ENCODE measurements at places on chromosomes 7 and 10.

GRCh38 chr10:47402641-47403301, 18.7 kb upstream of the ZNF488 start:
- DNase-seq = peak; percentile 76

- DNase-seq = no peak
Observed at GRCh38 chr7:78760620-78761355, 692.7 kb downstream of the MAGI2 start.

- peak; percentile 68 for DNase-seq
Observed at GRCh38 chr10:10798102-10798863, 219.4 kb upstream of the CELF2 start.

- no peak for DNase-seq
Observed at GRCh38 chr10:43389867-43390266, 18.4 kb downstream of the FXYD4 start.

DNA sequence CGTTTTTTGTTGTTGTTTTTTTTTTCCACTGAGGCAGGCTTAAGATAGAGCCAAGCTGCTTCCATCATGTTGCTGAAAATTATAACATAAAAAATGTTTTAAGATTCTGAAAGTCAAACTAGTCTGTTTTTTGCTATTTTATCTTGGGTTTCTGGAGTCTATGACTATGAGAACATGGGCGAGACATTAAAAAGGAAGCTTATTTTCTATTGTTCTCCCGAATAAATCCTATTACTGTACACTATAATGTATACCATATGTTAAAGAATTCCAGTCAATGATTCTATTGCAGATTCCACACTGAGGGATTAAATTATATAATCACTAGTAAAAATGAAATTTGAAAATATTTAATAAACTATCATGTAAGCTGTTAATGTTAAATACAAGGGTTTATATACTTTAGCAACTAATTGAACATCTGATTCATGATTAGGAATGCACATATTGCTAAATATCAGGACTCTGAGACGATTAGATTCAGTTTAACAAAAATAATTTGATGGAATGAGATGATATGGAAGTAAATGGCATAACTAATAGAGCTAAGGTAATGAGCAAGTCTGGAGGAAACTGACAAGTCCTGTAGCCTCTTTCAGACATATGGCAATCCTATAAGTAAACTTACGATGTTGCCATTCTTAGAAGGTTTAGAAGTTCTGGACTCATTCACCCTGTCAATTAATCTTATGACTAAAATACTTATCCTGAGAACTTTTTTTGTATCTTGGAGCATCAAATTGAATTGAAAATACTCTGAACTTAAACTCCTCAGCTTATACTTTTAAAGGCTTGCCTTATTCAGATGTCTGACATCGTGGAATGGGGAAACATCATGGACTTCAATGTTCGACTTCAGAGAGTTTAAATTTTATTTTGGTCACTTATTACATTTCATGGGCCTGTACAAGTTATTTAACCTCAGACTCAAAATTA, 294.8 kb upstream of the DGKB start:
- DNase-seq = no peak

DNA sequence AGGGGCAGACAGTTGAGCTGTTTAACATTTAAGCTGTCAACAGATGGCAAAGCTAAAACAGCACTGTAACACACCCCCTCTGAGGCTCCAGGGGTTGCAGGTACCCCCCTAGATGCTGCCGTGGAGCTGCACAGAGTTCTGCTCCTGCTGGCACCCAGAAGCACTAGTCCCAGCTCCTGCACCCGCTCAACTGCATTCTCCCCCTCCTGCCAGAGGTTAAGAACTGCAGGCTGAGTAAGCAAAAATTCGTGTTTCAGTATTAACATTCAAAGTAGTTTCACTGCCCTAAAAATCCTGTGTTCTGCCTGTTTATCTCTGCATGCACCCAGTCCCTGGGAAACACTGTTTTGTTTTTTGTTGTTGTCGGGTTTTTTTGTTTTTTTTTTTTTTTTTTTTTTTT, 790.8 kb upstream of the KCND2 start:
- DNase-seq = peak; percentile 19

GRCh38 chr10:11776080-11776479, 33.9 kb downstream of the ECHDC3 start:
- DNase-seq = no peak

DNA sequence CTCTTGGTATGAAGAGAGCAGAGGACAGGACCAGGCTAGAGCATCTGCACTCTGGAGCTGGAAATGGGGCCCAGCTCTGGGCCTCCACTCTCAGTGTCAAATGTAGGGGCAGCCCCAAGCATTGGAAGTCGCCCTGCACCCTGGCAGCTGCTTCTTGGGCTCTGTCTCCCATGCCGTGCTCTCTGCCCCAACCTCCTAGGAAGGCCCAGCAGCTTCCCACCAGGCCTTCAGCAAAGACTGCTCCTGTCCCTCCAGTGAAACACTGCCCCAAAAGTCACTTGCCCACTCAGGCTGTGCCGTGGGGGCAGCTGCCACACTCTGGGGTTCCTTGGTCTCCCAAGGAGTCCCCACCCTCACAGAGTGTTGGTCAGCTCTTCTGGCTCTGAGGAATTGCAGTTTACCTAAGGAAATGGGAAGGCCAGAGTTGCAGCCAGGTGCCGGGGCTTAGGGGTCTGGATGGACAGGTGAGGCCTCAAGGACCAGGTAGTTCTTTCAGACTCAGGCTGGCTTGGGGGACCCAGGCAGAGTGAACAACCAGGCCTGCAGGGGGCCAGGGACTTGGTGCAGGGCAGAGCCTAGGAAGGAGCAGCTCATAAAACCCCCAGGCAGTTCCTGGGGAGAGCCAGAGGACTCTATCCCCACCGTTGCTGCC, 9.4 kb upstream of the OPN4 start:
- DNase-seq = no peak

DNA sequence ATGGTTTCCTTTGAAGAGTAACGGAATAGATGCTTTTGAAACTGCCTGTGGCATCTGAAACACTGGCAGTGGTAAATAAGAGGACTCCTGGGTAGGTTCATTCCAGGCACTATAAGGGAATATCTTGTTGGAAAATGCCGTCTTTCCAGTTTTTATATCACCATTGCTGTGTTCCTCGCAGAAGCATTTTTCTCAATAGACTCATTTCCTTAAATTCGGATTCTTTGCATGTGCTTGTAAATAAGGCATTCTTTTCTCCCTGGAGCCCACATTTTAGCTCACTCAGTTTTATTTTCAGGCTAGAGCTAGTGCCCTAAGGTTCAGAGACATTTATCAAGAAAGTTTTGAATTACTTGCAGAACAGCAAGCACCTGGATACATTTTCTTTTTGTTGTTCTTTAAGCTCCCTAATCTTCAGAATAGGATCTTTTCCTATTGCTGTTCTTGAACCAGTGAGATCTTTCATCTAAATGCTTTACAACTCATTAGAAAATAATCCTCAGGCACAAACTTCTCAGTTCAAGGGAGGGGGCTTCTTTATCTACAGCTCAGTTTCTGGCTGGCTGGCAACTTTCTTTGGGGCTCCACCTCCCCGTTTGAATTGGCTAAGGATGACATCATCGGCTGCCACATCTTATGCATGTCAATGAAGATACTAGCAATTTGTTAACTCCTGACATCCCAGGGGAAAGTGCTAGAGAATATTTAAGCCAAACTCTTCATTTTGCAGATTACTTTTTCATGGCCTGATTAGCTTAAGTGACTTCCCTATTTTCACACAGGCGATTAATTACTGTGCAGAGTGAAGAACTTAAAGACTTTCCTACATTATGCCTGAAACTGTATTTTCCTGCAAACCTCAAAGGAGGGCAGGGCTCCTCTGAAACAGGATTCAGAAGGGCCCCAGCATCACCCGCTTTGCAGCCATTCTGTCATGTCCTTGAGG, 133.7 kb upstream of the RSU1 start:
- peak; percentile 71 for DNase-seq

GRCh38 chr10:93280699-93281366, 201.3 kb downstream of the MYOF start:
- DNase-seq = no peak

- DNase-seq = no peak
Observed at GRCh38 chr7:134021836-134022235, 105.3 kb upstream of the LRGUK start.

DNA sequence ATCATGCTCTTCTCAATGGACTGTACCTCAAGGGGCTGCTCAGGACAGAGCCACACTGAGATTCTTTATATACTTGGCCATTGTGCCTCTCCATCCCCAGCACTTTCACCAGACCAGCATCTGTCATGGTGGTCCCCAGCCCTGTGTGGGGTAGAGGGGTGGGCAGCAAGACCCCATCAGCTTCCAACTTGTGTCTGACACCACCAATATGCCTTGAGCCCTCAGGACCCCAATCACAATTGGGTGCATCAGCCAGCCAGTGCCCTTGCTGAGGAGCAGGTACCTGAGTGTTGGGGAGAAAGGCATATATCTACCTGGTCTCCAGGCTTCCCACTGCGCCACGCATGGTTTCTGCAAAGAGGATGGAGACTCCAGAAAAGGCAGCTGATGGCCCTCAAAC, 56.3 kb downstream of the GRID1 start:
- DNase-seq = peak; percentile 12

DNA sequence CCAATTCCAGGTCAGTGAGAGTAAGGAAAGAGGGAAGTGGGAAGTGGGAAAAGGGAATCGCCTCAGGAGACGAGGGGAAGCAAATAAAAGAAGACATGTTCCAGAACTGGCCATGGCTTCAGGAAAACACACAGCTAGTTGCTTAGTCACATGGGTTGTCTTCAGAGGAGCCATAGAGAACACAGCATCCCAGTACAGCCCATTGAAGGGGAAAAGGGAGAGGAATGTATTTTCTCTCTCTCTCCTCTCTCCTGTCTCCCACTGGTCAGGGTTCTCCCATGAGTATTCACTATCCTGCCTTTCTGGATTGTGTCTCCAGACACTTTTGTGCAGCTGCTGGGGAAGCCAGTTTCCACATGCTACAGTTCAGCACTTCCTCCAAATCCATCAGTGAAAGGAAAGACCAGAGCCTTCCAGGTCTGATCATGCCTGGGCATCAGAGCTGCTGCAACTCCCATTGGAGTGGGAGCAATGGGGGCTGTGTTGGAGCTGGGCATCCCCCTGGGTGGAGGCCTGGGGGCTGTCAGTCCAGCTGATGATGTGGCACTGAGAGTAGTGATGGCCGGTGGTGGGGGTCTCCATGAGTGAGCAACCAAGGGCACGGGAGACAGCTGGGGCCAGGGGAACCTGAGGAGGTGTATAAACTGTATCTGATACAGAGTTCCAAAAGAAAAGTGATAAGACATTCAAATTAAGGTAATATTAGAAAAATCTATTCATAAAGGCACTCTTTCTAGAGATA, 38.6 kb downstream of the MAP3K8 start:
- DNase-seq = no peak

DNA sequence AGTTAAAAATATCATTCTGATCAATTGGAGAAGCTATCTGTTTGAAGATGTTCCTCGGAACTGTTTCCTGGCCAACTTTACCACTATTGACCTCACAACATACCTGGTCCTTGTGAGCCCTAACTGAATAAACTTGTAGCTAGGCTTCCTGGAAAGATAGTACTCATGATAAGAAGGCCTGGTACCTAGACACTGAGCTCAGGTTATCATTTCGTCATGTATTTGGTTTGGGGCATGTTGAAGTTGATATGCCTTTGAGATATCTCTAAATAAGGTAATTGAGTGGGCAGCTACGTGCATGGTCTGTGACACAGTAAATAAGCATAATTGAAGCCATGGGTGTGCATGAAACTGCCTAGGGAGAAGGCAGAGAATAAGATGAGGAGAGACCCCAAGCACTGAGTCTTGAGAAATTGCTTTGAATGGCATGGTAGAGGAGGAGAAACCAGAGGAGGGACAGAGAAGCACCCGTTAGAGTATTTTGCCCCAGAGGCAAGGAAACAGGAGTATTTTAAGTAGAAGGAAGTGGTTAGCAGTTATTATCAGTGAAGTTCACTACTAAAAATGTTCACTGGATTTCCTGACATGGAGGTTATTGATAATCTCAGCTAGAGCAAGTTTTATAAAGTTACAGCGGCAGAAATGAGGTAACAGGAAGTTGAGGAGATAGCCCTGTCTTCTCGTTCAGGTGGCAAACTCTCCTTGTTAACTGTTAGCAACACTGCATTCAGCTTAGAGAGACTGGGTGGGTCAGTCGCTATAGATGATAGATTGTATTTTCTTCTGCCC, 55.6 kb downstream of the CC2D2B start:
- no peak for DNase-seq

- DNase-seq = no peak
Observed at GRCh38 chr7:27834179-27834921, 94.4 kb downstream of the TAX1BP1 start.

DNA sequence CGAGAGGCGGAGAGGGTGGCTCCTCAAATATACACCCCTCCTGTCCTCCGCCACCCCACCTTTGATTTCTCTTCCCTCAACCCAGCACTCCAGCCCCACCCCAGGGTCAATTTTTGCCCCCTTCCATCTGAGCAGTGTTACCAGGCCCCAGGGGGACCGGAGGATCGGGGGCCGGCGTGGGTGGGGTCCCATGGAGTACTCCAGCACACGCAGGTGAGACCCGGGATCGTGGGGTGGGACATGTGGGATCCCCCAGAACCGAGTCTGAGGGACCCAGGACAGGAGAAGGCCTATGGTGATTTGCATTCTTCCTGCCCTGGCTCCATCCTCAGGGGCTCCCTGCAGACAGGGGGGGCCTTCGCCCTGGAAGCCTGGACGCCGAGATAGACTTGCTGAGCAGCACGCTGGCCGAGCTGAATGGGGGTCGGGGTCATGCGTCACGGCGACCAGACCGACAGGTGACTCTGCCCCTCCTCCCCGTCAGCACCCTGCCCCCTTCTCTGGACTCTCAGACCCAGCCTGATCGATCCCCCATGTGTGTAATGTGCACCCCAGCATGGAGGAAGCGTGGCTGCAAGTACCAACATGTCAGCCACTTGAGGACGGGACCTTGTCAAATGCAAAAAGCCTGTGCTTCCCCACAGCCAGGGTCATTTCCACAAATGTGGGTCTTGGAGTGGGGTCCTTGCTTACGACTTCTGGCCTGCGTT, 744 bp downstream of the TRIP6 start:
- DNase-seq = peak; percentile 42

- DNase-seq = no peak
Observed at GRCh38 chr7:132130497-132130896, 445.8 kb downstream of the PLXNA4 start.

DNA sequence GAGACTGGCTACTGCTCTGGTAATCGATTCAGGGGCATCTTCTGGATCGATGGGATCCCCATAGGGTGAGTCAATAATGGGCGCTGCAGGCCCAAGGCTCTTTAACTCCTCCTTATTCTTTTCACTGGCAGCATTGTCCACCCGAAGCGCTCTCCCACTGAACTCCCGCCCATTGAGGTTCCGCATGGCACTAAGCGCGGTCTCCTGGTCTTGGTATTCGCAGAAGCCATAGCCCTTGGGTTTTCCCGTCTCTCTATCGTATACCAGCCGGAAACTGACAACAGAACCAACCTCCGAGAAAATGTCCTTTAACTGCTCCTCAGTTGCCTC, 285 bp downstream of the CSTF2T start:
- no peak for DNase-seq

DNA sequence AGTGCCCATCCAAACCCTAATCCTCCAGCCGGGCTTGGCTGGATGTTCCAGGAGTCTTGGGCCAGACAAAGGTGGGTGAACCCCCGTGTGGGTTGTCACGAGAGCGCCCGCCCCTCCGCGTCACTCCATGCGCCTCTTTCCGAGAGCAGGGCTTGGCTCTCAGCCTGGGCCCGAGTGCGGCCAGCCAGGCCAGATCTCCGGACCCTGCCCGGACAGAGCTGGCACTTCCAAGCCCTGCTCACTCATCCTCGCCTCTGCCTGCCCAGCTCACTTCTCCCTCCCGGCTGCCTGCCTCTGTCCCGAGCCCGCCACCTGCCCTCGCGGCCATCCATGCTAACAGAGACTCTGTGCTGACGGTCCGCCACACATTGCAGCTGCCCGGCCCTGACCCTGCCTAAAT, 34.6 kb downstream of the AGAP3 start:
- DNase-seq = no peak
